ENCODE measurements at places on chromosomes 5 and 9.

- H3K27ac ChIP-seq: no peak overlapping the region
- no peaks in the 10 kb centered on the region for H3K4me1 ChIP-seq
- DNase-seq: no peak
- no peaks in the 10 kb centered on the region for H3K36me3 ChIP-seq
Measured at GRCh38 chr9:98539954-98540353, 168.8 kb downstream of the GABBR2 start.

GRCh38 chr5:142611154-142611553, 74.7 kb downstream of the FGF1 start:
- DNase-seq: no peak
- H3K4me3 ChIP-seq: no peak overlapping the region
- no peak overlapping the region for H3K27ac ChIP-seq
- H3K4me1 ChIP-seq: no peaks in the 10 kb centered on the region
- H3K36me3 ChIP-seq: no peaks in the 10 kb centered on the region

DNA sequence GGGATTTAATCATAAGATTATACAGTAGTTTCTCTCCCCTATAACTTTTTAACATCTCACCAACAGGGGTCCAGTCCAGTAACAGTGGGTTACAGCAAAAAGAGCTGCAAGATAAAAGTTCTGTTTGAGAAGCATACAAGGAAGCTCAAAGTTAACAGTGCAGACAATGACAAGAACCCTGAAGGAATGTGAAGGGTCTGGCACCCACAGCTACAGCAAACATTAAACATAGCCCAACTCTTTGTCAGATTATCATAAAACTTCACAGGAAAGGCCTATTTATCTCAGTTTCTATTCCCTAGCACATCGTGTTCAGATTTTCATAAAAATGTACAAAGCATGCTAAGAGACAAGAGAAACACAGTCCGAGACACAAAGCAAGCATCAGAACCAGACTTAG, 309.4 kb downstream of the DIRAS2 start:
- no peak overlapping the region for H3K27ac ChIP-seq
- DNase-seq: no peak
- no peak overlapping the region for H3K4me3 ChIP-seq
- no peaks in the 10 kb centered on the region for H3K36me3 ChIP-seq
- no peaks in the 10 kb centered on the region for H3K4me1 ChIP-seq

DNA sequence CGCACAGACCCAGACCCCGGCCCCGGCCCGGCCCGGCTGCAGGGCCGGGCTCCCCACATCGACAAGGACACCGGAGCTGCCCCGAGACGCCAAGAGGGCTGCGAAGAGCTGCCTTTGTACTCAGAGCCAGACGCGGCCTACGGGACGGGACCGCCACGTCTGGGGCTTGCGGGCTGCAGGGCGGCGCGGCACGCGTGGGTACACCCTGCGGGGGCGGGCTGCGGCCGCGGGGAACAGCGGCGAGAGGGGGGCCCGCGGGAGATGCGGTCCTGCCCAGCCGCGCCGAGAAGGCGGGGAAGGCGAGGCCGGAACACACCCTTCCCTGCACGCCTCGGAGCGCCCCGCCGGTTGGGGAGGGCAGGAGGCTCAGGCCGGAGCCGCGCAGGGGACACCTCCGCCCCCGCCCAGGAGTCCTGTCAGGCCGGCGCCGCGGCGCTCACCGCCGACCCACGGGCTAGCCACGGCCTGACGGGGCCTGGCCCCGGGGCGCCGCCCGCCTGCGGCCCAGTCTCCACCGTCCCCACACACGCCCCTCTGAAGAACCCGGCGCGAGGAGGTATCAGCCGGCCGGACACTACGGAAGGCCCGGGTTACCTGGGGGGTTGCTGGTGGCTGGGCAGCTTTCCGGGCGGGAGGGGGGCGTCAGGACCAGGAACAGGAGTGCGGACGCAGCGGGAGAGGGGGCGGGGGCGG, 478 bp downstream of the RAB14 start:
- H3K27me3 ChIP-seq: no peaks in the 10 kb centered on the region
- DNase-seq: no peak
- H3K4me3 ChIP-seq: peak overlapping the region; percentile 97
- H3K4me1 ChIP-seq: peaks cover 61% of the 10 kb centered on the region
- H3K27ac ChIP-seq: peak overlapping the region; percentile 84

- H3K27me3 ChIP-seq: peaks cover under 1% of the 10 kb centered on the region
- H3K4me3 ChIP-seq: no peak overlapping the region
- H3K4me1 ChIP-seq: peaks cover 6% of the 10 kb centered on the region
- H3K27ac ChIP-seq: no peak overlapping the region
Measured at GRCh38 chr5:150295741-150296486, 6.3 kb upstream of the CAMK2A start.

GRCh38 chr5:58060996-58061395, 398.9 kb downstream of the PLK2 start:
- no peaks in the 10 kb centered on the region for H3K27me3 ChIP-seq
- no peak overlapping the region for H3K4me3 ChIP-seq
- no peak for DNase-seq
- no peak overlapping the region for H3K27ac ChIP-seq
- H3K4me1 ChIP-seq: no peaks in the 10 kb centered on the region
- no peaks in the 10 kb centered on the region for H3K36me3 ChIP-seq

DNA sequence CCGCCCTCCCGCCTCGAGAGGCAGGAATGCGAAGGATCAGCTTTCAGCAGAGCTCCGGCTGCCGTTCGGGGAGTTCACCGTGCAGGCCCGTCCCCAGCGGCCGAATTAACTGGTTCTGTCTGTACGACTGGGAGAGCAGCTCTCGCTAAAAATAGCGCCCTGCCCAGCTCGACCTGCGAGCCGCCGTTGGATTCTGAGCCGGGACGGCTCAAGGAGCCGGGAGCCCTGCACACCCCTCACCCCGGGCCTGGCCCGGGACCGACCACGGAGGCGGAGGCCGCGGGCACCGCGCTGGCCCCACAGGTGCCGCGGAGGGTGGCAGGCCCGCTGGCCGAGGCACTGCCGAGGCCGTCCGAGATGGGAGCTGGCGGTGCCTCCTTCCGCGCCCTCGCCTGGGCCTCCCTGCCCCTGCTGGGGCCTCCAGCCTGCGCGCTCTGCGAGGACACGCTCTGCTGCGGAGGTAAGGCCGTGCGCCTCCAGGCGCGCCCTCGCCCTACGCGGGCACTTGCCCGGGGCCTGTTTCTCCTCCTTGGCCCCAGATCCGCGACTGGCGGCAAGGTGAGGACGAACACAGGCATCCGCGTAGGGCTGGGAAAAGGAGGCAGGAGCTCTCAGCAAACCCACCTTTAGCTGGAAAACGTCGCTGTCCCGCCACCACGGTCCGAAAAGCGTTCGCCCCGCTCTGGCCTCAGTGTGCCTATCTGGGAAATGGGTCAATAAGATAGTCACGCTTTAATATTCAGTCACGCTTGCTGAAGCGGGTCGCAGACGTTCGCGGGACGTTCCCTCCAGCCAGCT, 53.1 kb upstream of the DAB2IP start:
- no peak for DNase-seq
- no peaks in the 10 kb centered on the region for H3K36me3 ChIP-seq
- no peak overlapping the region for H3K27ac ChIP-seq
- peaks cover 53% of the 10 kb centered on the region for H3K4me1 ChIP-seq
- peak overlapping the region; percentile 72 for H3K4me3 ChIP-seq
- H3K27me3 ChIP-seq: peaks cover 51% of the 10 kb centered on the region

DNA sequence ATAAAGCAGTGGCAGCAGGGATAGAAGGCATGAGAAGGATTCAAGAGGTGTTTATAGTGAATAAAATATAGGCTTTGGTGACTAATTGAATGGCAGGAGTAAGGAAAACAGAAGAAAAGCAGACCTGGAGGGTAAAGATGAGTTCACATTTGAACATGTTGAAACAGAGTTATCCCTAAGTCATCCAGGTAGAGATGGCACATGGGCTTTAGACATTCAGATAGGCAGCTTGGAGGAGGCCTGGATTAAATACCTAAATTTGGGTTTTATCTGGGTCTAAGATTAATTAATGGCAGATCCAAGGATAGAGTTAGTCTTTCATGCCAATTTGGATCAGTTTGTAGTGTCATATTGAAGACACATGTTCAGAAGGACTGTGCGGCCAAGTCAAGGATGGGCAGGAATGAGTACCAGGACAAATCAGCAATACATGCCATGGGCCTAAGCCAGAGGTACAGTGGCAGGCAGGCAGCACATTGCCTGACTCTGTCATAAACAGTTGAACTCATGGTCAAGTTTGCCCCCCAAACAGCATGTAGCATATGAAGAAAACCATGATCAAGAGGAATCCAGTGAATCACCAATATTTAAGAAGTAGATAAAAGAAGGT, 115.5 kb upstream of the SLC12A2 start:
- DNase-seq: no peak
- no peaks in the 10 kb centered on the region for H3K4me1 ChIP-seq
- no peak overlapping the region for H3K4me3 ChIP-seq
- H3K36me3 ChIP-seq: no peaks in the 10 kb centered on the region
- no peak overlapping the region for H3K27ac ChIP-seq
